Fibroblast of skin of left biceps (primary cell): ENCODE measurements at places on chromosomes 3 and 15.

DNA sequence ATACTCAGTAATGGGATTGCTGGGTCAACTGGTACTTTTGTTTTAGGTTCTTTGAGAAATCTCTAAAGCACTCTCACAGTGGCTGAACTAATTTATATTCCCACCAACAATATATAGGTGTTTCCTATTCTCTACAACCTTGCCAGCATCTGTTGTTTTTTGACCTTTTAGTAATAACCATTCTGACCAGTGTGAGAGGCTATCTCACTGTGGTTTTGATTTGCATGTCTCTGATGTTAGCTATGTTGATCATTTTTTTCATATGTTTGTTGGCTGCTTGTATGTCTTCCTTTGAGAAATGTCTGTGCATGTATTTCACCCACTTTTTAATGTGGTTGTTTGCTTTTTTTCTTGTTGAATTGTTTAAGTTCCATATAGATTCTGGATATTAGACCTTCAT lies 98.2 kb upstream of the DCBLD2 start:
- DNase-seq, result no peak

DNA sequence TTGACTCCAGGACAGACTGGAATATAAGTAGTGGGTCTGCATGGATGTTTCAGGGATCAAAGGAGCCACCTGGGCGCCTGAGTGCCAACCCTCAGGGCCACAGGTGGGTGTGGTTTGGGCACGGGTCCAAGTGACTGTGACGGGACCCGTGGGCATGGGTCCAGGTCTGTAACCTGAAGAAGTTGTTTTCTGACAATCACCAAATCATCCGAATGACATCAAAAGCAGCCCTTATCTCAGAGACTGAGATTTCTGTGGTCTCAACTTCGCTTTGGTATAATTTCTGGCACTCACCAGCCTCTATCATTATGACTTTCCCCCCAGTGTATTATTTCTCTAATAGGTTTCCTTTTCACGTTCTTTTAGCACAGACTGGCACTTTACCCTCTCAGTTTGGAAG lies 24.4 kb downstream of the RLBP1 start:
- no peak for DNase-seq

DNA sequence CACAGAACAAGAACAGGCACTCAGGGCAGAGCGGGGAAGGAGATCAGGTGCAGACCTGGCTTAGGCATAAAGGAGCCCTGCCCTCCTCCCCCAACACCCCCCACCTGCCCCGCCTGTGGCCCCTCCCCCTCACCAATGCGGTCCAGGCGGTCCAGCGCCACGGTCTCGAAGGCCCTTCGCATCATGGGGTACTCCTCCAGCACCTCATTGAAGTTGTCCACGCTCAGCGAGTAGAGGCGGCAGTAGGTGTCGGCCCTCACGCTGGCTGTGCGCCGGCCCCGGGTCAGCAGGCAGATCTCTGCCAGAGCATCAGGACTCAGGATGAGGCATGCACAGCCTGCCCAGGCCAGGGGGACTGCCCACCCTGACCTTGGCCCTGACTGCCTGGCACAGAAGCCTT lies 44.8 kb downstream of the HCN4 start:
- no peak for DNase-seq

- no peak for DNase-seq
Observed at GRCh38 chr15:41840673-41841072, 2.0 kb downstream of the PLA2G4B start.

DNA sequence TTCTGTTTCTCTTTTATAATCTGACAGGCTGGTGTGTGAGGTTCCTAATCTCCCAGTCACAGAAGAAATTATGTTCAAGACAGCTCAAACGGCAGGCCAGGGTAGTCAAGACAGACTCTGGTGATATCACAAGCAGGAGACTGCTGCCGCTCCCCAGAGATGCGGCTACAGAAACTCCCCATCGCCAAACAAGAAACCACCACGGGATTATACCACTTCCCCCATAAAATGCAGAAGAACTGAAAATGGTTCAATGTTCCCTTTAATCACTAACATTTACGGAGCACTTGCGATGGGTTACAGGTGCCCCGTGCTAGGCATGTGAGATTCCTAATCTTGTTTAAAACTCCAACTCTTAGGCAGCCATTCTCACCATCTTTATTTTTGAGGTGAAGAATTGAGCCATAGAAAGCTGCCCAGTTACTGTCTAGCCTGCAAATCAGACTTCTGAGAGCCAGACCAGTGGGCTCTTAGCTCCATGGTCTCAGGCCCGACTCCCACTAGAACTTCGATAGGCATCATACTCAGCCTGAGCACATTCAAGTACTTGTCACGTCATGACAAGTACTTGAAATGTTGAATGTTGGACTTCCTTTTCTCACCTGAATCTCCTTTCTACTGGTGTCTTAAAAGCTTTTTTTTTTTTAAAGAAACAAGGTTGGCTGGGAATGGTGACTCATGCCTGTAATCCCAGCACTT lies 58.4 kb downstream of the TBC1D2B start:
- no peak for DNase-seq

- DNase-seq, result no peak
Observed at GRCh38 chr15:99962006-99962561, 228.8 kb upstream of the LYSMD4 start.

DNA sequence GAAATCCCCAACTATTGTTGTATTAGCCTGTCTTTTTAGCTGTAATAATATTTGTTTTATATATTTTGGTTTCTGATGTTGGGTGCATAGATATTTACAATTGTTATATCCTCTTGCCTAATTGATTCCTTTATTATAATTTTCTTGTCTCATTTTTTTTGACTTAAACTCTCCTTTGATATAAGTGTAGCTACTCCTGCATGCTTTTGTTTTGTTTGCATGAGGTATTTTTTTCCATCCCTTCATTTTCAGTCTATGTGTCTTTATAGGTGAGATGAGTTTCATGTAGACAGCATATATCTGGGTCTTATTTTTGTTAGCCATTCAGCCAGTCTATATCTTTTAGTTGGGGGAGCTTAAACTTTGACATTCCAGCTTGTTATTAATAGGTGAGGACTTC lies 37.4 kb downstream of the FAIM start:
- no peak for DNase-seq

GRCh38 chr15:95826412-95827195 lies 503.9 kb upstream of the NR2F2 start:
- no peak for DNase-seq

DNA sequence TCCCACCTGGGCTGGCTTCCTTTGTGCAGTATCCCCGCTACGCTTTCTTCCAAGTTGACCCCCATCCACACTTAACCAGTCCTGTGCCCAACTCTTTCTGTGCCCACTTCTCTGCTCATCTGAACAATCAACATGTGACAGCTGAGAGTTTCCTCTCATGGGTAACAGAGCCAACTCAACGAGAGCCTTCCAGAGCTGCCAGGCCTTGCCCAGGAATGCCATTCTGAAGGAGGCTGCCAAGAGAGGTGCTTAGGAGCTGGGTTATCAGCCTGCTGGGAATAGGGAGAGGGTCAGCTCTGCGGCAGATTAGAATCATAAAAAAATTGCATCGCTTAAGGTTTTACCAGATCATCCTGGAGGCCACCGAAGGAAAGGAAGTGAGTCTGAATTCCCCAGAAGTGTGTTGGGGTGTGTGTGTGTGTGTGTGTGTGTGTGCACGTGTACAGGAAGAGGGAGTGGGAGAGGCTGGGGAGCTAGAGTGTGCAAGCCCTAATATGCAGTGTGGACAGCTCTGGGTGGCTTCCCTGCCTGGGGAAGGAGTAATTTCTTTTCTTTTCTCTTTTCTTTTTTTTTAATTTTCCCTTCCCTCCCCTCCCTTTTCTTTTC lies 66.7 kb downstream of the ITGA11 start:
- DNase-seq, result no peak

DNA sequence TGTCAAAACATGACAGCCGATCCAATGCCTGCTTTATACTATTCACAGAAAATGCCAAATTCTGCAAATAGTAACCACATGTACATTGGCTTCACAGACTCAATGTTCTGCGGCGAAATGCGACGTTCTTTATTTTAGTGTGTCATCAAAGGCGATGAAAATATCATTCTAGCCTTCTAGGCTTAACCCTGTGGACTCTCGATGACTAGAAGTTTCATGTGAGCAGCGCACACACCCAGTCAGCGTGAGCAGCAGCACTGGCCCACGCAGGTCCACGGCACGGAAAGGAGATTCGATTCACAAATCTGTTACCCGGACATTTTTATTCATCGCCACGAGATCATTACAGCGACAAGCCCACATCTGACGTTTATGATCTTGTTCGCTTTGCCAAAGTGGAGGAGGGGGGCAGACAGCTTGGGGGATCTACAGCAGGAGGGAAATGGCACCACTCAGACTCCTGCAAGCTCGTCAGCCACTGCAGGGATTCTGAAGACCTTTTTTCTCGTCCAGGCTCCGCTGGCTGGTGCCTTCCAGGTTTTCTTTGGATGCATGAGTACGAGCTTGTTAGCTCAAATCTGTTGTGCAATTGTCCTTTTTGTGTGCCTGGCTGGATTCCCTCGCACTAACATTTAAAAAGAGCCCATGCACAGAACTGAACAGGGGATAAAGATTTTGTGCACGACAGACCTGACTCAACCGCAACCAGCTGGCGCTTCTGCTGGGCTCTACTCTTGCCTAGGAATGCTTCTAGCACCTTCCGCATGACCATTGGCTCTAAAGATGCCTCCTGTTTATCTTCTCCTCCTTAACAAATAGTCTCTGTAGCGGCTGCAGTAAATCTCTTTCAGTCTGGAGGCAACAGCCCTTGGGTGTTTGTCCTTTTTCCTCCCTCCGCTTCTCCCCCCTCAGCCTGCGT lies 938.4 kb downstream of the MCTP2 start:
- no peak for DNase-seq

DNA sequence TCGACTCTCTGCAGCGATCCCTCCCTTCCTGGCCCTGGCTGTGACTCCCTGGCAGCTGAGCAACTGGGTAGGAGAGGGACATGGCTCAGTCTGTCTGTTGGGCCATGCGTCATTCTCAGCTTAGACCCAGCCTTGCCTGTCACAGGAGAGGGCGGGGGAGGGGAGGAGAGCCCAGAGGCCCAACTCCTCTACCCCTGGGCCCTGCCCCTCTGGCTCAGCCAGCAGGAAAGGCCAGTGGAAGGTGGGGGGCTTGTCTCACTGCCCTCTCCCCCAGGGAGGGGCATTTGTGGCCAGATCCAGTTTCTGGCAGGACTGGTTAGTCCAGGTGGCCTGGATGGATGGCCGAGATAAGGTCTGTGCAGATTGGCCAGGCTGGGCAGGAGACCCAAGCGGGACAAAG lies 31.6 kb downstream of the DNAJB8 start:
- DNase-seq, result no peak

DNA sequence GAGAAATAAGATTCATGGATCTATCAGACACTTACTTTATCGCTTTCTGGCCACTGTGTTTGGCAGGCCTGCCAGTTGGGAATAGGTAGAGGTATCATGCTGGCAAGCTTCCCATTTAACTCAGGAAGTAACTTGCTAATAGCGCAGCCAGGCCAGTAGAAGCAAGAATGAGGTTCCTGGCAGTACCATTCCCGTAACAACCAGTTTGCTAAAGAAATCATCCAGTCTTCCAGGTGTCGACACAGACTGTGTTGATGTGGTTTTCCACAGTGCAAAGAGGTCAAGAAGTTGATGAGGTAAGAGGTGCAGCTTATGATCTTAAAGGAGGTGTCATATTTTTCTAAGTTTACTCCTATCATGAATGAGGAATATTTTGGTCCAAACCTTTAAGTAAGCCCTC lies 46.2 kb downstream of the DPH6 start:
- DNase-seq, result no peak

DNA sequence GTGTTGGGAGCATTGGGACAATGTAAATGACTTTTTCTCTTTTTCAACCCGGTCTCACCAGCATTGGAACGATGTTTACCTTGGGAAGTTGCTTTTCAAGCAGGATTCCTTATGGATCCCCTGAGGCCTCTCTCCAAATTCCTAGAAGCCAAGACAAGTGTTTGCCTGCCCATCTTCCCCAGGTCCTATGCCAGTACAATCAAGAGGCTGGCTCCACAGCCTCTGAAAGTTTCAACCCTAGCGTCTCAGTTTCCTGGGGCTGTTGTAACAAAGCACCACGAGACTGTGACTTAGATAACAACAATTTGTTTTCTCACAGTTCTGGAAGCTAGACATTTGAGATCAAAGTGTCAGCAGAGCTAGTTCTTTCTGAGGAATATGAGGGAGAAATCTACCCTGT lies 347.2 kb upstream of the UMPS start:
- no peak for DNase-seq

GRCh38 chr15:31974855-31975829 lies 55.2 kb upstream of the CHRNA7 start:
- DNase-seq, result no peak

DNA sequence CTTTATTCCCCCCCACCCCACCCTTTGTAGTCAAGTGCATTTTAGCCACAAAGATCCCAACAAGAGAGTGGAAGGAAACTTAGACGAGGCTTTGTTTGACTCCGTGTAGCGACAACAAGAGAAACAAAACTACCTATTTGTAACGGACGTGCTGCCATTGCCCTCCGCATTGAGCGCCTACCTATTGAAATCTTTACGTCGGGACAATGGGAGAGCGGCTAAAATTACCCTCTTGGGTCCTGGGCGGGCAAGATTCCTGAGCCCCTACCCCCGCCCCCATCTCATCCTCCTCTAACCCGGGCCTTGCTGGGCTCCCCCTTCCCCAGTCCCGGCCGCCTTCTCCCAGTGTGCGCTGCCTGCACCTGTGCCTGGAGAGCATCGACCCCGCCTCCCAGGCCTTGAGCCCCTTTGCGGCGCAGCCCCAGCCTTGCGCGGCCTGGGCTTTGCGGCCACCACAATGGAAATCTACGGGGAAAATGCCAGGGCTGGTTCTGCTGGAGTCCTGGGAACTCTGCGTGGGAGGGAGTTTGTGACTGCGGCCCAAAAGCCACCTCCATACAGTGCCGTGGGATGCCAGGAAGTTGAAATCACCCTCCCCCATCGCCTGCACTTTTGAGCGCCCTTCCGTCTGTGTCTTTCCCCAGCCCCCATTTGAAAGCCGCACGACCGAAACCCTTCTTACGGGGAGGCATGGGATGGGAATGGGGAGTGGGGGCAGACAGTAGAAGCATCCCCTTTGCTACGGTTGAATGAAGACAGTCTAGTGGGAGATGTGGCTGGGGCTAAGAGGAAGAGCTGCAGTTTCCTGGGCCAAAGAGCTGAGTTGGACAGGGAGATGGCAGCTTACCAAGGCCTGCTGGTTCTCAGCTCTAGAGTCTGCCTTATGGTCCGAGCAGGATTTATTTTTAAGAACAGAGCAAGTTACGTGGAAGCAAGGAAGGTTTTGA lies 1.1 kb upstream of the SOX2 start:
- DNase-seq, result no peak

DNA sequence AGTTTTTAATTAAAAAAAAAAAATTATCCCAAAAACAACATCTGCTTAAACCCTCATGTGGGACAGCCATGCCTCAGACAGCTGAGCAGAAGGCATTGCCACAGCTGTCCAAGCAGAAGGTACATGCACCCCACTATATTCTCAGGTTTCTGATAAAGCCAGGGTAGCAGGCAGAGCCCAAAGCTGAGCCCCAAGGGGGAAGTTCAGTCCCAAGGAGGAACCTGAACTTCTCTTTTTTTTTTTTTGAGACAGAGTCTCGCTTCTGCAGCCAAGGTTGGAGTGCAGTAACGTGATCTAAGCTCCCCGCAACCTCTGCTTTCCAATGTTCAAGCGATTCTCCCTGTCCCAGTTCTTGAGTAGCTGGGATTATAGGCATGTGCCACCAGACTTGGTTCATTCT lies 33.2 kb downstream of the MKRN2 start:
- DNase-seq, result no peak

- no peak for DNase-seq
Observed at GRCh38 chr3:167886690-167887089, 151.2 kb downstream of the SERPINI1 start.

GRCh38 chr3:128590948-128591347 lies 59.7 kb downstream of the RPN1 start:
- DNase-seq, result no peak

- no peak for DNase-seq
Observed at GRCh38 chr3:157669416-157669815, 166.2 kb upstream of the VEPH1 start.

- no peak for DNase-seq
Observed at GRCh38 chr3:145972851-145973250, 188.1 kb downstream of the PLOD2 start.
